AML-193 (cell line): ENCODE measurements at places on chromosomes 1 and 21.

- DNase-seq, result no peak
Measured at GRCh38 chr1:198529414-198529813, 11.1 kb downstream of the ATP6V1G3 start.

DNA sequence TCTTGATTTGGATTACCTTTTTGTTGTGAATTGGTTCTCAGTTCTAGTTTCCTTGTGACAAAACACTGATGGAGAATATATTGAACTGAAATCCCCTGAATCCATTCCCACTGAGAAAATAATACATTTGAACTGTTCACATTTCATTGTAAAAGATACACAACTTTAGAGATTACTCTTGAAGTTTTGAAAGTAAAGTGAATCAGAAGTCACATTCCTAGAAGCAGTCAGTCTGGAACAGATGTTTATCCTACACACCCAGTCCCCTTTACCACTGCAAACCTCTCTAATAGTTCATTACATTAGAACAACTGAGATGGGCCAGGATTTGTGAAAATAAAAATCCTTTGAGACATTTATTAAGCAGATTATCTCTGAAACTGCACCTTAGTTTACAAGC is 3.4 kb downstream of the RERE start:
- no peak for DNase-seq

GRCh38 chr1:201245082-201245481 is 38.2 kb upstream of the PKP1 start:
- no peak for DNase-seq

- DNase-seq, result no peak
Measured at GRCh38 chr1:147579532-147579931, 38.2 kb downstream of the BCL9 start.

- no peak for DNase-seq
Measured at GRCh38 chr21:23664193-23664694, 1943.0 kb downstream of the MRPL39 start.

DNA sequence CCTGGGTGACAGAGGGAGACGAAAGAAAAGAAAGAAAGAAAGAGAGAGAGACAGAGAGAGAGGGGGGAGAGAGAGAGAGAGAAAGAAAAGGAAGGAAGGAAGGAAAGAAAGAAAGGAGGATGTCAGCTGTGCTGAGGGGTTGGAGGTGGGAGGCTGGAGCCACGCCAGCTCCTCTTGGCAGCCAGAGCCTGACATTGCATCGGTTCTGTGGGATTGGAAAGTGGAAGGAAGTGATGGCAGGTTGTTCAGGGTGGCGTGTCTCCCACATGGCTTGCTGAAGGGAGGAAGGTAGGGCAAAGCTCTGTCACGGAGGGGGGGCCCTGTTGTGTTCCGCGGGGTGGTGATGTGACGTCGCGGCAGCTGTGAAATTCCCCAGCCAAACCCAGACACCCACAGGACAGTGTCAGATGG is 30.7 kb downstream of the EIF2D start:
- DNase-seq, result no peak

DNA sequence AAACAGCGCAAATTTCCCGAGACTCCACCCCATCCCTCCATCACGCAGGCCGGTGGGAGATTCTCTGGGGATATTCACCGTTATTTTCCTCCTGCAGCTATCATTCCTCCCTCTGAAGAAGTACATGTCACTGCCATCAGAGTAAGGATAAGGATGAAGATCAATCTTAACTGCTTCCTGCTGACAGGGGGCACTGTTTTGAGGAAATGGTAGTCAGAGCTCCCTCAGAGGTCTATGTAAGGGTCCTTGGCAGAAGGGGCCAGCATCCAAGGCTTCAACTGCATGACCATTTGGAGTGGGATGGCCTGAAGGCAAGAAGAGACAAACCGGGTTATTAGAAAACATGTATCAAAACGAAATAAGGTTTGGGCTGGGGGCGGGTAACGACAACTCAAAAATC is 111.5 kb downstream of the KCNK1 start:
- DNase-seq, result no peak

DNA sequence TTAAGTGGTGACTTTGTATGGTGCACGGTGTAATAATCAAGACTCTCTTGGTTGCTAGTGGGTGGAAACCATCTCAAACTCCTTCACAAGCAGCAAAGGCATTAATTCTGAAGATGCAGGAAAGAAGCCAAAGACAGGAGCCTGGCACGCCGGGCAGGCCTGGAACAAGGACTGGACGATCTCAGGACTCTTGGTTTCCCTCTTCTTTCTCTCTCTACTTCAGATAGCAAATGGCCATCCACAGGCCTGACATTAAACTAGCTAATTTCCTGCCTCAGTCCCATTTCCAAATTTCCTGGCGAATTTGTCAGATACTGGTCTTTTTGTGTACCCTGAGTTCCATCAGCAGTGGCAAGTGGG is 28.2 kb downstream of the STYXL2 start:
- DNase-seq, result no peak

DNA sequence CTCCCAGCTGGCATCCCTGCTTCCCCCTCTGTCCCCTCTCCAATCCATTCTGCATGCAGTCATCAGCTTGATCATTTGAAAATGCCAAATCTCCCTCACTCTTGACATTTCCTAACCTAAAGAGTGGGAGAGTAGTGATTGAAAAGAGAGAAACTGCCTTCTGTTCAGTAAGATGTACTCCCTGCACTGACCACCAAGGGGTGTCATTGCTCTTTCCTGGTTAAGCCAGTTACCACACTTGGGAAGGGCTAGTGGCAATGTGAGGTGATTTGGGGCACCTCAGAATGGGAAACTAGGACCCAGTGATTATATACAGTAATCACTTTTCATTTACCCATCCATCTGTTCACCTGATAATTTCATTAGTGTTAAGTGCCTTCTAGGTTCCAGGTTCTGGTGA is 6.9 kb upstream of the TMEM269 start:
- DNase-seq, result peak; percentile 24

GRCh38 chr1:238176441-238176840 is 285.7 kb upstream of the ZP4 start:
- no peak for DNase-seq

- DNase-seq, result no peak
Measured at GRCh38 chr1:203569490-203570318, 56.9 kb upstream of the ATP2B4 start.

DNA sequence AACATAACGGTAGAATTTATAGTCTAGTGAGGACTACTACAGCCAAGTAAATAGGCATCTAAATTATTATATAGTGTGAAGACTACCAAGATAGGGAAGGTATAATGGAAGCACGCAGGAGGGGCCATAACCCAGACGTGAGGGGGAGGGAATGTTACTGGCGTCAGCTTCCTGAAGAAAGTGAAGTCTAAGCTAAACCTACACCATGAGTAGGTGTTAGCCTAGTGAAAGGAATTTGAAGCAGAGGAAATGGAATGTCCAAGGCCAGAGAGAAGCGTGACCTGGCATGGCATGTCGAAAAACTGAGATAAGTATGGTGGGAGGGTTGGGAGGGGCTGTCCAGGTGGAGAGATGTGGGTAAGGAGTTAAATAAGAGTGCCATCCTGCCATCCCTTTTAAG is 140.5 kb downstream of the SLC44A5 start:
- no peak for DNase-seq

- DNase-seq, result no peak
Measured at GRCh38 chr21:35207322-35207721, 158.2 kb upstream of the RUNX1 start.

GRCh38 chr1:190046231-190046630 is 431.4 kb downstream of the BRINP3 start:
- DNase-seq, result no peak

DNA sequence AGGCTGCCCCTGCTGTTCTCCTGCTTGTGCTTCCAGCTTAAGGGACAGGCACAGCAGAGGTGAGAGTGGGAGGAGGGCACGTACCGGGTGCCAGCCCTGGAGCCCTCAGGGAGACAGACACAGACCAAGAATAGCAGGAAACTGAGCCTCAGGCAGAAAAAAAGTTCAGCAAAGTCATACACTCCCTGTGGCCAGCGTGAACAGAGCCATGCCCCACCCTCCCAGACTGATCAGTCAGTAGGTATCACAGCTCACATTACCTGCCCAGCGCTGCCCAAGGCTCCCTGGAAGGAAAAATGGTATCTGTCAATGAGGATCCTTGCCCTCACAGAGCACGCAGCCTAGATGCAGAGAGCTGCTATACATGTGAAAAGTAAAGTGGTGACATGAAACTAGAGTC is 1.3 kb downstream of the UBL4B start:
- no peak for DNase-seq

DNA sequence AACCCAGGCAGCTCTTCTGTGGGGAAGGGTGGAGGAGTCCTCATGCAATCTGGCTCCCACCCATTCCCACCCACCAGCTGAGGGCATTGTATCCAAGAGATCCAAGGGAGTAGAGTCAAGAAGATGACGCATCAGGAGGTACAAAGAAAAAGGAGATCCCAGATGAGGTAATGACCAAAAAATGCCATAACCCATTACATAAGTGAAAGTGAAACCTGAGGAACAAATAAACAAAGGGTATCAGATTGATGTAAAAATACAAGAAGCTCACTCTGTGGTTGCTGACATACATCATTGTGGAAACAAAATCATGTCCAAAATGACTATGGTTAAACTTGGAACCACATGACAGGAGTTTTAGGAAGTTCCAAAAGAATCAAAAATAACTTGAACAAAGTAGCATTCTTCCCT is 42.5 kb downstream of the CCN1 start:
- no peak for DNase-seq

GRCh38 chr1:4768553-4768952 is 114.1 kb downstream of the AJAP1 start:
- no peak for DNase-seq

GRCh38 chr1:8174807-8175206 is 143.1 kb upstream of the SLC45A1 start:
- no peak for DNase-seq

DNA sequence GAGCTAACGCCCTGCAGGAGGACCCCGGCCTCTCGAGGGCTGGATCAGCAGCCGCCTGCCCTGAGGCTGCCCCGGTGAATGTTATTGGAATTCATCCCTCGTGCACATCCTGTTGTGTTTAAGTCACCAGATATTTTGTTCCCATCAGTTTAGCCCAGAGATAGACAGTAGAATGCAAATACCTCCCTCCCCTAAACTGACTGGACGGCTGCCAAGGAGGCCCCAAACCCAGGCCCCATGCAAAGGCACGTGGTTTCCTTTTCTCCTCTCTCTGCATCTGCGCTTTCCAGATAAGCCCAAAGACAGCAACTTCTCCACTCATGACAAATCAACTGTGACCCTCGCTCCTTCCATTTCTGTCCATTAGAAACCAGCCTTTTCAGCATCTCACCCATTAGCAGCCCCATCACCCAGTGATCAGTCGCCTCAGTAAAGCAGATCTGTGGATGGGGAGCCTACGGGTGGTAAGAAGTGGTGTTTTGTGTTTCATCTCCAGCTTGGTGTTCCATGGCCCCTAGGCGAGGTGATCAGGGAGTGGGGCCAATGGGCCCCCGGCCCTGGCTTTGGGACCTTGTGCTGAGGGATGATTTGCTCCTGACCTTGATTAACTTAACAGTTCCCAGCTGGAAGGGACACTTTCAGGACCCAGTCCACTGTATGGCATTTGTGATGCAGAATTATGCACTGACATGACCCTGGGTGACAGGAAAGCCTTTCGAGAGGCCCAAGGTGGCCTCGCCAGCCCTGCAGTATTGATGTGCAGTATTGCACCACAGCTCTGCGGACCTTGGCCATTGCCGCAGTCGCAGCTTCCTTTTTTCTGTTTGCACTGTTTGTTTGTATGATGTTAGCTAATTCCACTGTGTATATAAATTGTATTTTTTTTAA is 5.2 kb downstream of the NPPA start:
- peak; percentile 34 for DNase-seq

DNA sequence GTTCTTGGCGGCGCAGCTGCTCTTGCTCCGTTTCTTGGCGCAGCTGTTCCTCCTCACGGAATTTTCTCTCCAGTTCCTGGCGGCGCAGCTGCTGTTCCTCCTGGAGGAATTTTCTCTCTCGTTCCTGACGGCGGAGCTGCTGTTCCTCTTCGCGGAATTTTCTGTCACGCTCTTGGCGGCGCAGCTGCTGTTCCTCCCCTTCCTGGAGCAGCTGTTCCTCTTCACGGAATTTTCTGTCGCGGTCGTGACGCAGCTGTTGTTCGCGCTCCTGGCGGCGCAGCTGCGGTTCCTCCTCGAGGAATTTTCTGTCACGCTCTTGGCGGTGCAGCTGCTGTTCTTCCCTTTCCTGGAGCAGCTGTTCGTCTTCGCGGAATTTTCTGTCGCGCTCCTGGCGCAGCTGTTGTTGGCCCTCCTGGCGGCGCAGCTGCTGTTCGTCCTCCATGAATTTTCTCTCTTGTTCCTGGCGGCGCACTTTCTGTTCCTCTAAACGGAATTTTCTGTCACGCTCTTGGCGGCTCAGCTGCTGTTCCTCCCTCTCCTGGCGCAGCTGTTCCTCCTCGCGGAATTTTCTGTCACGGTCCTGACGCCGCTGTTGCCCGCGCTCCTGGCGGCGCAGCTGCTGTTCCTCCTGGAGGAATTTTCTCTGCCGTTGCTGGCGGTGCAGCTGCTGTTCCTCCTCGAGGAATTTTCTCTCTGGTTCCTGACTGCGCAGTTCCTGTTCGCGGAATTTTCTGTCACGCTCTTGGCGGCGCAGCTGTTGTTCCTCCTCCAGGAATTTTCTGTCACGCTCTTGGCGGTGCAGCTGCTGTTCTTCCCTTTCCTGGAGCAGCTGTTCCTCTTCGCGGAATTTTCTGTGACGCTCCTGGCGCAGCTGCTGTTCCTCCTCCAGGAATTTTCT is 7.0 kb downstream of the TCHH start:
- DNase-seq, result no peak

DNA sequence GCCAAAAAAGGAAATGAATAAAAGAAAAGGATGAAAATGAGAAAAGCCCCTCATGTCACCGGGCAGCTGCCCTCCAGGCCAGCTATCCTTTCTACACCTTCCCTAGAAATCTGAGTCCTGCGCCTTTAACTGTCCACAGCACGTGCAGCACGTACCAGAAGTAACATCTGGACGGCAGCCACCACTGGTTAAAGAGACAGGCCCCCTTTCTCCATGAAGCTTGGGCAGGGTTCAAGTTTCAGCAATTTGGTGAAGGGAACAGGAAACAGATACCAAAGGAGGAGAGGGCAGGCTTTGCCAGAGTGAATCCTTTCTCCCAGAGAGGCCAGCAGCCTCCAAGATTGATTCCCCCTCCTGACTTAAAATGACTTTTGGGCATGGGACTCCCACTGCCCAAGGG is 3.6 kb upstream of the KIAA2013 start:
- DNase-seq, result peak; percentile 63

- peak; percentile 70 for DNase-seq
Measured at GRCh38 chr1:180343921-180344769, 114.1 kb downstream of the LHX4 start.

DNA sequence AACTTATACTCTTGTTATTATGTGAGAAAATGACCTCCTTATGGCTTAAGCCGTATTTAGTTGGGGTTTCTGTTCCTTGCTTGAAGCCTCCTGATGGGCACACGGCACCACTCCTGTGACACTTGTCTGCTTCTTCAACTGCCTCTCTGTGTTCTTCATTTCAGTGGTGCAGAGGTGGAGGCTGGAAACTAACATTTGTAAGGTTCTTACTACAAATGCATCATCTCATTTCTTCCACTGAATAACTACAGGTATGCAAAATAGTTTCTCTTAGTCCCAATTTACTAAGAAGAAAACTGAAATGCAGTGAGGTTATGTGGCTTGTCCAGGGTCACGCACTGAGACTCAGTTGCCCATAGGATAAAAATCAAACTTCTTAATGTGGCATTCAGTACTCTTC is 23.6 kb upstream of the ZNF362 start:
- no peak for DNase-seq

GRCh38 chr1:202691816-202692215 is 18.4 kb downstream of the SYT2 start:
- DNase-seq, result no peak
